ENCODE measurements at places on chromosomes 13 and 19.

DNA sequence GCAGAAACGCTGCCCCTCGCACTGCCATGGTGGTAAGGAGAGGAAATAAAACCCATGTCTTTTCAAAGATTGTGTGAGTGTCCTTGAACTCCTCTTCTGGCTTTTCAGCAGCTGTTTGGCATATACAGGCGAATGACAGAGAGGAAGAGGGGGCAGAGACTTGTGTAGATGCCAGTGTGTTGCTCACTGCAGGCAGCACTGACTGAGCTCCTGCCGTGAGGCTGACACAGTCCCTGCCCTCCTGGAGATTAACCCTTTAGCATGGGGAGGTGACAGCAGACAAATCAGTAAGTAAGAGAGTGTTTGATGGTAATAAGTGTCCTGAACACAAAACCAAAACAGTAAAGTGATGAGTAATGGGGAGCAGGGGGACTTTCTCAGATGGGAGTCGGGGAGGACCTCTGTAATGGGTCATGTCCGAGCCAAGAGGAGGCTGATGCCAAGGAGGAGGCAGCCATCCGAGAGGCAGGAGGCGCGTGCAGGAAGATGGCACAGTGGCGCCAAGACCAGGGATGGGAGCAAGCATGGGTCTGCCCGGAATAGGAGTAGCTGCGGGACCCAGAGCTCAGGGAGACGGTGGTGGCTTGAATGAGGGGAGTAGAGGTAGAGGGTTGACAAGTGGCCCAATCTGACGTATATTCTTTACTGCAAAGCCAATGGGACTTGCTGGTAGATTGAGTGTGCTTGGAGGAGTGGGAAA lies 182.2 kb downstream of the FOXO1 start:
- no peak for DNase-seq

- DNase-seq: no peak
Measured at GRCh38 chr13:32141462-32141861, 109.9 kb downstream of the FRY start.

- no peak for DNase-seq
Measured at GRCh38 chr13:80265348-80265747, 75.6 kb downstream of the SPRY2 start.

DNA sequence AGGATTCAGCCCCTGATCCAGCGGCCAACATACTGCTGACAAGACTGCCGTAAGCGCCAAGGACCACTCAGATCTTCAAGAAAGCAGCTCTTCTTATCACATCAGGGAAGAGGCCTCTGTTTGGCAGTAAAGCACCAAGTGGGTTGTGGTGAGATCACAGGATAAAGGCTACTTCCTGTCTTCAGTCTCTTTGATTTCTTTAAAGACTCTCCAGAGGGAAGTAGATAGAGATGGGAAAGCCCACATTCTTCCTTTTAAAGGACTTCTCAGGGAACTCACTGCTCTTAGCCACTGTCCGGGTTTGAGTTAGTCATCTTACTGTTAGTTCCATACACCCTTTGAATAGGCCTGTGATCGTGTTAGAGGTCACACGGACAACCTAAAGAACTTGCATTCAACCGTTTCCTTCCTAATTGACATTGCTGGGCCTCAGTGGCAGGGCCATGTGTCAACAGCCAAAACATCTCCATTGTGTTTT lies 47.2 kb upstream of the POMP start:
- DNase-seq: no peak

- DNase-seq: no peak
Measured at GRCh38 chr19:30692879-30693503, 320.8 kb downstream of the ZNF536 start.

DNA sequence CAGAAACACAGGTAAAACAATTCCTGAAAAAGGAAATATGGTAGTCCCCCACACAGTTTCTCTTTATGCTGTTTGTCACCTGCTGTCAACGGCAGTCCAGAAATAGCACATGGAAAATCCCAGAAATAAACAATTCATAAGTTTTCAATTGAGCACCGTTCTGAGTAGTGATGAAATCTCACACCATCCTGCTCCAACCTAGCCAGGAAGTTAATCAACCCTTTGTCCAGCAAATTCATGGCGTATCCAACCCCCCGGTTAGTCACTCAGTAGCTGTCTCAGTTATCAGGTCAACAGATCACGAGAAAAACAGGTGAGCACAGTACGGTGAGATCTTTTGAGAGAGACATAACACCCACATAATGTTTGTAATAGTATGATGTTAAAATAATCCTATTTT lies 74.2 kb downstream of the TUBGCP3 start:
- DNase-seq: no peak

DNA sequence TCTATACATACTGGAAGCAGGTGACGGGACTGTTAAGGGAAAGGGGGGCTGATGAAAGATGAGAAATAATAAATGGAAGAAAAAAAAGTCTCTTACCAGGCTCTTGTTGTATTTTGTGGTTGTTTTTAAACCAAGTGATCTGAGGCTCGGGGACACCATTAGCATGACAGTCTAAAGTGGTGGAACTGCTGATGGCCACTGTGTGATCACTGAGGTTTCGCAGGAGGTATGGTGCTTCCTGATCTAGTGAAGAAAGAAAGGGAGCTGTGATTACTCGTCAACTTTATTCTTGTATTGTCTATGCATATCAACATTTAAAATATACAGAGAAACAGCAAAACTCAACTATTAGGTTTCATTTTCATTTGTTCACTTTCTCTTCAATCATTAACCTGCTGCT lies 110.1 kb downstream of the FLT1 start:
- DNase-seq: no peak

DNA sequence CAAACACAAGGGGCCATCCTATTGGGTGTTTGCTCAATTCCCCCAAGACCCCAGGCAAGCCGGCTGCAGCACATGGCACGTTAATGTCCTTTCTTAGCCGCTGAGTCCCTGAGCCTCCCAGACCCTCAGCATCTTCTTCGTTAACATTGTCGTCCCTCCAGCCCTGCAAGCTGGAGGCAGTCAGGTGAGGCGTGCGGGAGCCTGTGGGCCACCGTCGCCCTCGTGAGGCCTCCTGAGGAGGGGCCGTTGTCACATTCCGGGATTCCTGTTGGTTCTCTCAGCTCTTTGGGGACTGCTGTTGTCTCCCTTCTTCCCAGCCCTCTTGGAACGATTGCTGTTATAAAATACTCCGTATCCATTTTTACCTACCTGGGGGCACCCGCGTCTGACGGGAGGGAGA lies 140.6 kb downstream of the KDM4B start:
- DNase-seq: no peak

- DNase-seq: no peak
Measured at GRCh38 chr13:74710006-74710405, 575.8 kb upstream of the KLF12 start.

DNA sequence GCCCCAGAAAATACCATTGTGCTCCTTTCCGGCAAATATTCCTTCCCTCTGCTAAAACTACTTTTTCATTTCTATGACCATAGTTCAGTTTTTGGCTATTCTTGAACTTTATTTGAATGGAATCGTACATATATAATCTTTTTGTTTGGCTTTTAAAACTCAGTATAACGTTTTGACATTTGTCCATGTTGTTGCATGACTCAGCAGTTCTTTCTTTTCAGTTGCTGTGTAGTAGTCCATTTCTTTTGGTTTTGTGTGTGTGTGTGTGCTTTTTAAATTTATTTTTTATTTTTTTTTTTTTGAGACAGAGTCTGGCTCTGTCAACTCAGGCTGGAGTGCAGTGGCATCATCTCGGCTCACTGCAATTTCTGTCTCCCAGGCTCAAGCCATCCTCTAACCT lies 35.0 kb downstream of the ITM2B start:
- no peak for DNase-seq

- no peak for DNase-seq
Measured at GRCh38 chr19:3004522-3004921, 24.6 kb downstream of the TLE2 start.

GRCh38 chr19:41575998-41576397 lies at the start of gene CEACAM21:
CEACAM21 (plus strand) TSS chr19:41576166; CDS start chr19:41576275, 109 bp downstream.
- DNase-seq: no peak

- DNase-seq: no peak
Measured at GRCh38 chr13:73844986-73845385, 289.2 kb downstream of the KLF12 start.

DNA sequence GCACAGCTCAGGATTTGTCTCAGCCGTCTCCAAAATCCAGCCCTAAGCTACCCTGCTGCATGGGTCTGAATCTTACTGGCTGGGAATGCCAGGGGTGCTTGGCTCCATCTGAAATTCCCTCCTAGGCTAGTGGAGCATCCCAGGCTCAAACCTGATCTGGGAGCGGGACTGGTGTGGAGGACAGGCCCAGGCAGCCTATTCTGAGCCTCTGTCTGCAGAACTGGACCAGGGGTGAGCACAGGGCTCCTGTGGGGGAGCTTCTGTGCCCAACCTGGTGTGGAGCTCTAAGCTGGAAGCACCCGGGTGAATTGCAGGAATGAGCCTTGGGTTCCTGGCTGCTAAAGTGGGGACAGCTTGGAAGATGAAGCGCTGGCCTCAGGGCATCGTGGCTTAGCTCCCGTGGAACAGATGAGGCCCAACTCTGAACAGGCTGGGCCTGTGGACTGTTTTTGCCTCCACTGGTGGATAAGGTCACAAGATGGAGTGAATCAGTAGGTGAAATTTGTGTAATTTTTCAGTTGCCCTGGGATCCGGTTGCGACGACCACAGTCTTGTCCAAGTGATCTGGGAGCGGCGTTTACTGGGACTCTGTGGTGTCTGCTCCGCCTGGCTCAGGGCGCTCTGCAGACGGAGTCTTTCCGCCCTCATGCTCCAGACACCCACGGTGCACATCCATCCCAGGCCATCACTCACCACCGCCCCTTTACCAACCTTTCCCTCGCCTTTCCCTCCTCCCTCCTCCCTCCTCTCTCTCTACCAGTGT lies 79.5 kb downstream of the TEX29 start:
- DNase-seq: no peak

- DNase-seq: no peak
Measured at GRCh38 chr13:109336730-109337129, 449.7 kb downstream of the IRS2 start.

DNA sequence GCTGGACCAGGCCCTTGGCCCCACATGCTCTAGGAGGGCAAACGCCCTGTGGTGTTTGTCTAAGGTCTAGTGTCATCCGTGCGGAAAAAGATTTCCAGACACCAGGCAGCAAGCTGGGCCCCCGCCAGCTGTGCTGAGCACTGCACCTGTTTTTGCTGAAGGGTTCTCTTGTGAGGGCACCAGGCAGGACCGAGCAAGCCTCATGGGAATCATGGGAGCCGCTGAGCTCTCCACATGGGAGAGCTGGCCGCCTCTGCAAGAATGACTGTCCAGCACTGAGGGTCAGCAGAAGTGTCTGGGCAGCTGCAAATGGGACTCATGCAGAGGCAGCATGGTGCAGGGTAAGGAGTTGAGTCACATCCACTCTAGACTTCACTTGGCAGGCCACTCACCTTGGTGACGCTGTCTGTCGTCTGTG lies 12.0 kb downstream of the B3GNT8 start:
- DNase-seq: no peak

DNA sequence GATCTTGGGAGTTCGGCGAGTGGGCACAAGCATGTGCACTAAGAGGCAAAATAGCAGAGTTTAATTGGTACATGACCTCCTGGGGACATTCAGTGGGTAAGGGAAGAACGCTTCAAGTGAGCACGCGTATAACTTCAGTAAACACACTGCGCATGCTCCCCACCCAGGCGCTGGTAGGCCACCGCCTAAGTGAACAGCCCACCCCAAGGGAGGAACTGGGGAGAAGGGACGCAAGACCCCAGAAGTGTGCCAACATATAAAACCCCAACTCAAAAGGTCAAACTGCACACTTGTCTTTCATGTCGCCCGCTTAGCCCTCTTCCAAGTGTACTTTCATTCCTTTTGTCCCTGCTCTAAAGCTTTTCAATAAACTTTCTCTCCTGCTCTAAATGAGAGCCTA lies 10.5 kb upstream of the NTN5 start:
- no peak for DNase-seq

GRCh38 chr19:33248954-33249613 lies 23.4 kb upstream of the SLC7A10 start:
- no peak for DNase-seq

DNA sequence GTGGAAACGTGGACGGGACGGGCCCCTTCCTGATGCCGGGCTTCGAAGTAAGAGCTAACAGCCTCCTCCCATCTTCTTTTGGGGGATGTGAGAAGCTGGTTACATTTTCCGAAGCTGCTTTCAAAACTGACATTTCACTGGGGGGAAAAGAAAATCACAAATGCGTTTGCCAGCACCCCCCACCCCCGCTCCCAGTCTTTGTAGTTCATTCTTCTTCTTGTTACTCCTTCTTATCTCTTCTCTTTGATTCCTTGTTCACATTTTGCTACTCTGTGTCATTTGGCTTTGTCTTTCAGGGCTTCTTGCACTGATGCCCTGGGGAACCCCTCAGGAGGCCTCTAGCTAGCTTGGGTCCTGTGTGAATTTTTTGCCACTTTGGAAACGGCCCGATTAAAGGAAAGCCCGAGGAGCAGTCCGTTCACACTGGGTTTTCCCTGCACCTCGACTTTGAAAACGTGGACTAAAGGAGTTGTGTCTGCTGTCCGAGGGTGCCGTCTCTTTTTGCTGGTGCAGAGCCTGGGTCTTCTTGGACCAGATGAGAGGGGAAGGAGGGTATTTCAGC lies 1.3 kb downstream of the CARM1 start:
- no peak for DNase-seq

DNA sequence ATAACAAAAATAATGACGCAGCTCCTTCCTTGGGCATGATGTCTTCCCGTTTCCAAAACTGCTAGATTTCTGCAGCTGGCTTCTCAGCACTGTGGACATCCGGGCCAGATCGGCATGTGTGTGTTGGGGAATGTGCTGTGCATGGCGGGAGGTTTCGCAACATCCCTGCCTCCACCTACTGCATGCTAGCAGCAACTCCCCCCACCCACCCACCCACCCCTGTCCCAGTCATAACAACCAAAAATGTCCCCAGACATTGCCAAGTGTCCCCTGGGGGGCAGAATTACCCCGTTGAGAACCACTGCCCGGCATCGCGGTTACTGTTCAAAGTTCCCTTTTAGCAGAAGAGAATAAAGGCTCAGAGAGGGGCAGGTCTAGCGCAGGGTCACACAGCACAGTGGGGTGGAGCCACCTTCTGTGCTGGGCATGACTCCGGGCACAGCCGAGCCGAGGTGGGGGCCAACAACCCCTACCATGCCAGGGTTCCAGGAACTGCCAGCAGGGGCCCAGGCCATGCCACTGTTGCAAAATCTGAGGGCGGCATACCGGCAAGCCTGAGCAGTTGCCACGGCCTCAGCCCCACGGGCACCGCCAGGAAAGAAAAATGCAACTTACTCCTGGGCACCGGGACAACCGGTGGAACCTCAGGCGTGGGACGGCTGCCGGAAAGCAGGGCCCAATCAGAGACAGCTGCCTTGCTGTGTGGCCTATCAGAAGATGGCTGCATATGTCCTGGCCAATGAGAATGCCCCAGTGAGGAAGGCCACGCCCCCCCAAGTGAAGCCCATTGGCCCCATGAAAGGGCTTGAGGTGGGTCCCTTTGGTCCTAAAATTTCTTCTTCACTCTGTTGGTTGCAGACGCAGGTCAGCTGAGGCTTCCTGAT lies 22.5 kb upstream of the NFIC start:
- DNase-seq: peak; percentile 8

Measured in hematopoietic multipotent progenitor cell treated with erythropoietin and hydrocortisone succinate and interleukin-3 and kit ligand, for 15 days (in vitro differentiated cells).